ENCODE measurements at places on chromosomes 4 and X.

GRCh38 chr4:167854881-167855280, 237.5 kb upstream of the ANXA10 start:
- no peak for DNase-seq

DNA sequence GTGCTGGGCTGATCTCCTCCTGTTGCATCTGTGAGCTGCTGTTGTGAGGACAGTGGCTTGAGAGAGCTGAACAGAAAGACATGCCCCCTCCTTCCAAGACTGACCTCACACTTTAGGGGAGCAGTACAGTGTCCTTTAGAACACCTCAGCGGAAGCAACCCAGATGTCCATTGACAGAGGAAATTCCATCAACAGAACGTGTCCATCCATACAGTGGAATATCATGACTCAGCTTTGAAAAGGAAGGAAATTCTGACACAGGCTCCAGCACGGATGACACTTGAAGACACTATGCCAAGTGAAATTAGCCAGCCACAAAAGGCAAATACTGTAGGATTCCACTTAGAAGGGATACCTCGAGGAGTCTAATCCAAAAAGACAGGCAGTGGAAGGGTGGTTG, 103.5 kb downstream of the GPR143 start:
- no peak for DNase-seq

DNA sequence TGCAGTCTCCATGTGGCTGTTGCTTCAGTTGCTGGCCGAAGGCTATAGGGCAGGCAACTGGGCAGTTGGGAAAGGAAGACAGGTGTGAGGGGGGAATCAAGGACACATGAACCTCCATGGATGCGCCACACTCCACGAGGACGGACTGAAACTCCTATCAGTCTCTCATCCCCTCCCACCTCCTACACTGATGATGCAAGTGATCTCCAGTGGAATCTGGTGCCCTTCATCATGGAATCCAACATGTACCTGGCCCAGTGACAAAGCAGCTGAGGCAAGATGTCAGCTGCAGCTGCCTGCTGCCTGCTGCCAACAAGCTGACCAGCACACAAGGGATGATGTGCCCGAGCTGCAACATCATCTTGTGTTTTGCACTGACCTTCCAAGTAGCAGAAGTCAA, 26.0 kb upstream of the MGST2 start:
- no peak for DNase-seq

DNA sequence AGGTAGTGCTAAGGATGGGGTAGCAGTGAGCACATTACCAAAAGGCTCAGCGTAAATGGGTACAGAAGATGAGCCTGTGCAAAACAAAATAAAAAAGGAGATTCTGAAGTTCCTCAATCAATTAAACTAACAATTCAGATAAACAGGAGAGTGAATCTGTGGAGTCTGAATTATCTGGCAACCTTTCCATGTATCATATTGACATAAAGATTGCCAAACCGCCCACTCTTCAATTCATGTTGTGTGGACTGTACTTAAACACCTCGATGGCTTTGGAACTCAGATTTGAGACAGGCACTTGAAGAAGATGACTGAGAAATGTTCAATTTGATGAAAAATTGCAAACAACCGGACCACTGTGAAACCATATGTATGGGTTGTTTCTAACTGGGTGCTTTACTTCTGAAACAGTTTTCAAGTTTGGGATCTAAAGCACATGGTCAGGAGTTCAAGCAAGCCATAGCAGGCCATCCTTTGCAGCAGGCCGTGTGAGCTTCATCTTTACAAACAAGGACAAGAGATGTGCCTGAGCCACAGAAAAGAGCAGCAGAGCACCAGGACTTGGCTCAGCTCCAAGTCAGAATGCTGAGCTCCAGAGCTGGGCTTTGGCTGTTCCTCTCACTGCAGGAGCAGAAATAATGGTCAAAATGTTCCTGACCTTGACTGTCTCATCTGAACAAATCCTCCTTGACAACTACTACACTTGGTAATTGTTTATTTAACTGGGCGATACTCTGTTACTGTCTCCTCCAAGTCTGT, 108.1 kb downstream of the MGST2 start:
- DNase-seq, result no peak
